ENCODE measurements at places on chromosomes 3 and 15.

DNA sequence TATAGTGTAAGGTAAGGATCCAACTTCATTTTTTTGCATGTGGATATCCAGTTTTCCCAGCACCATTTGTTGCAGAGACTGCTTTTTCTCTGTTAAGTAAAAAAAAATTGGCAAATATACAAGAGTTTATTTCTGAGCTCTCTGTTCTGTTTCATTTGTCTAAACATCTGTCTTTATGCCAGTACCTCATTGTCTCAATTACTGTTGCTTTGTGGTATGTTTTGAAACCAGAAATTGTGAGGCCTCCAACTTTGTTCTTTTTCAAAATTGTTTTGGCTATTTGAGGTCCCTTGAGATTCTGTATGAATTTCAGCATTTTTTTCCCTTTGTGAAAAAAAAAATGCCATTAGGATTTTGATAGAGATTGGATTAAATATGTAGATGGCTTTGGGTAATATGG is 150.5 kb downstream of the MINAR1 start:
- DNase-seq: no peak

- peak; percentile 29 for DNase-seq
These were observed 14.9 kb upstream of the CRABP1 start for GRCh38 chr15:78325092-78325843.

DNA sequence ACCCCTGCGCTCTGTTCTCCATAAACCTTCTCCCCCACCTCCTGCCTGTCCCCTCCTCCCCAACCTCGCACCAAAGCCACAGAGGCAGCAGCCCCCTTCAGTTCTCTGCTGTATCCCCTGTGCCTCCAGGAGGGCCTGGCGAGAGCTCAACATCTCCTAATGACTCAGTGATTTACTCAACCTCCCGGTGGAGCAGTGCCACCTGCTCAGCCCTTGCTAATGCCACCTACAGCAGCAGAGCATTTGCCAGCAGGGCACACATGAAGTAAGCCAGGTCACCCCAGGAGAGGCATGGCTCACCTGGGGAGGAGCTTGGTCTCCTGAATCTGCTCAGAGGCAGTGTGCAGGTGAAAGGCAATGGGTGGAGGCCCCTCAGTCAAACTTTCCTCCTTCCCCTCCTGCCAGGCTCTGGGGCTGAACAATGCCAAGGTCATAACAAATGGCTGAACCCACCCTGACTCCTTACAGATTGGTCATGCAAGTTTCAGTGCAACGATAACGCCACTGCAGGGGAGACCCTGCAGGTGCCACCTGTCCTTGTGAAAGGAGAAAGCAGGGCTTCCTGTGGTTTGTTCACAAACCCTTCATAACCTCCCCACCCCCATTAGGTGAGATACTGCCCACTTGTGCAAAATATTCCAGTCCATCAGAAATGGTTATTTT is 19.8 kb downstream of the TRPM1 start:
- no peak for DNase-seq

GRCh38 chr3:75380276-75380771 is 283.8 kb upstream of the FRG2C start:
- DNase-seq: no peak

- DNase-seq: no peak
These were observed 15.1 kb upstream of the BNIP2 start for GRCh38 chr15:59703979-59704796.

GRCh38 chr3:104392327-104392726 is 974.4 kb upstream of the ALCAM start:
- DNase-seq: no peak

GRCh38 chr3:32176989-32177701 is 61.3 kb upstream of the CMTM8 start:
- peak; percentile 76 for DNase-seq

GRCh38 chr15:44711743-44712345 is 527 bp downstream of the B2M start:
- DNase-seq: peak; percentile 23

DNA sequence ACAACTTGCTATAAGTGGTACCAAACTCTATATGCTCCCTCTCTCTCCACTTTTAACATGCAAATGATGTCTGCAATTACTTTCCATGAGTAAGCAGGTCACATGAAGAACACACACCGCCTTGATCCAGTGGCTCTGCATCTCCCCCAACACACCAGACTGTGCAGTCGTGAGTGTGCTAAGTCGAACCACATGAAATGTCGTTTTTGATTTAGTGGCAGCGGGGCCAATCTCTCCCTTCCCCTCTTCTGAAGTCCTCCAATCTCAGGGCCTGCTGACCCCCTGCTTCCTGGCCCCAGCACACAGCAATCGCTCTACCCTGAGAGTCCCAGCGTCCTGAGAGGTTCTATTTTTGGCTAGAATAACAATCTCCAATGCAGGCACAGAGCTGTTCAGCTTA is 312.5 kb downstream of the SHQ1 start:
- DNase-seq: no peak

GRCh38 chr3:172542999-172543398 is 19.8 kb upstream of the TNFSF10 start:
- DNase-seq: no peak

GRCh38 chr3:178310949-178311348 is 225.3 kb upstream of the KCNMB2 start:
- DNase-seq: no peak

- no peak for DNase-seq
These were observed 45.7 kb downstream of the GSK3B start for GRCh38 chr3:120048355-120049041.

GRCh38 chr3:188729422-188729821 is 442.3 kb upstream of the TPRG1 start:
- DNase-seq: no peak

- DNase-seq: no peak
These were observed 195.6 kb downstream of the ZBBX start for GRCh38 chr3:167184511-167184910.

All from A172 (cell line).